Type B pancreatic cell (in vitro differentiated cells): ENCODE measurements at places on chromosomes 4 and X.

DNA sequence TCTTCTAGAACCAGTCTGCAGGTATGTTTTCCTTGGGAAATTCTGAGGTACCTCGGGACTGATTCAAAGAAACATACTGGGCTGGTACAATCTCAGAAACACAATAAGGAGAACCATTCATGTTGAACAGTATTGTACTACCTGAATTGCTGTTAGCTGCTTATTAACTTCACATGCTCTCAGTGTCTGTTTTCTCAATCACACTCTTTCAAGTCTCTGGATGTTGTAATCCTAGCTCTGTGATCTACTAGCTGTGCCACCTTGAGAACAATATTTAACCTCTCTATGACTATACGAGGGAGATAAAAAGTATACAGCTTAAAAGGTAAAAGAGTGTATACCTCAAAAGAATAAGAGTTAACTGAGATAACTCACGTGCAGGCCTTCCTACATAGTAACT lies 10.3 kb downstream of the CCDC158 start:
- DNase-seq = no peak

DNA sequence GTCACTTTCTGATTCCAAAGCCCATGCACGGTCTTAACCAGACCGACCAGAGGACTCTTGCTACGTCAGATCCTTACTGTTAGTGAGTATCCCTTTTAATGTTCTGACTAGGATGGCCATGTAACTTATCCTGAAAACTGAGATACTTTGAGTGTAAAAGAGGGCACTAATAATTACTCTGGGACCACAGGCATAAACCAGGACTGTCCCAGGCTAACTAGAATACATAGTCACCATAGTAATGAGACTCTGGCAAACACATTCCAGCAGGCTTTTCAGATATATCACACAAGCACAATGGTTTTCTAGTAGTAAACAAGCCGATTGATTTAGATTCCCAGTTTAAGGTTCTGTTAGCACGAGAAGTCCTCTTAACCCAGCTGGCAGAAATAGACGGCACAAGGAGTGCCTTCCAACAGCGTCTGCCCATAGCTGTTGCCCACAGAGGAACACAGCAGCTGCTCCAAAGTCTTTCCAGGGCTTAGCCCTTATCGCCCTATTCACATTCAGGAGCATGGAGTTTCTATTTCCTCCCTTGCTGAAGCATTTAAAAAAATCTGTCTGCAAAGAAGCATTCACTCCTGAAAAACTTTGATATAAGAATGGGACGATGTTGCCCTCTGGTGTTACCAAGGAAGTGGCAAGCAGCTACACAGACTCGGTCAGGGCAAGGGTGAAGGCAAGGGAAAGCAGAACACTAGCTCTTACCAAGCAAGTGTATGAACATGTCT lies 92.4 kb downstream of the CXCL13 start:
- no peak for DNase-seq

- DNase-seq = no peak
These were observed 37.9 kb upstream of the PGK1 start for GRCh38 chrX:78066110-78066509.

GRCh38 chr4:74098427-74098994 lies 484 bp downstream of the CXCL2 start:
- DNase-seq = no peak

DNA sequence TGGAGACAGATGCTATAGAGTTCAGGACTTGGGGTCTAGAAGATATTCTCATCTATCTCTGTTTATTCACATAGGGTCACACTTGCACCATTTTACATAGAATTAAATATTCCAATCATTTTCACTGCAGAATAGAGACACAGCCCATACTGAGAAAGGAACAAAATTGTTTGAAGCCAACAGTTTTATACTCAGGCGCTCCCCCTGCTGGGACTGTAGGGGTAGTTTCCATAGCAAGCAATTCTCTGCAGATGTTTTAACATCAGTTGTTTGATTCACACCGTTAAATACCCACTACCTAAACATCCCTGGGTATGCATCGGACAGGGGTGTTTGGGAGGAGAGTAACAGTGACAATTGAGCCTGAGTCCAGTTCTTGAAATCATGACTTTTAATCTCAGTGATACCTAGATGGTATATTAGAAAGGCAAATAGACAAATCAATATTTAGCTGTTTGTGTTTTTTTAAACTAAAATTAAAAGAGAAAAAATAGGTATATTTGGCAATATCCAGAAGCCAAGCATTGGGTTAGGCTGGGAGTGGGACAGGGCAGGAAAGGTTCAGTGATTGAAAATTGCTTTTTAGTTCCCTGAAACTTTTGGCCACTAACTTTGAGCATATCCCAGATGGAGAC lies 33.8 kb downstream of the LONRF3 start:
- DNase-seq = no peak

GRCh38 chrX:63506320-63506719 lies 155.2 kb upstream of the SPIN4 start:
- no peak for DNase-seq

DNA sequence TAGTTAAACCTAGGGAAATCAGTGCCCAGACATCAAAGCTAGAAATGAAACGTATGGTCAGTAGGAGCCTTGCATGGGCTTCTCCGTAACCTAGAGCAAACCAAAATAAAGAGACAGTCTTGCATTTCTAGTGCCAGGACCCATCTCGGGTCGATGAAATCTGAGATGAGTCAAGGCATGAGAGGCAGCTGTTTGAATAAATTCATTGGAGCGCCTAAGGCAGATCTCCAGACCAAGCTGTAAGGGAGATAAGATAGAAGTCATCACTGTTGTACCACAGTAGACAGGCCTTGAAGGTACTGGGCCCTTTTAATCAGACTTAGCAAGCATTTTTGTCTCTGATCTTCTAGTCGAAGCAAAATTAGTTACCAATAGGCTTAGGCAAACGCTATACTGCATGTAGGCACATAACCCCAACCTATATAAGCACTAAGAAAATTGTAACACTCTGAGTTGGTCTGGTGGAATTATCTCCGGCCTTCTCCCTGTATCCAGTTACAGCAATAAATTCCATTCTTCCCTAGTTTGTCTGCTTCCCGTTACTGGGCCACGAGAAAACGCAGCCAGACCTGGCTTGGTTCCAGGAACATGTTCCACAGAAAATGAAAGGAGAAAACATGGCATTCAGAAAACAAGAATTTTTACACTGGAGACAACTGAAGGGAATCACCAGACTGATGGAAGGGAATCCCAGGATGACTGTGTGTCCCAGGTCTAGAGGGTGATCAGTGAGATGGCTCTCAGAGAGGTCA lies 21.1 kb upstream of the PAPSS1 start:
- DNase-seq = no peak

DNA sequence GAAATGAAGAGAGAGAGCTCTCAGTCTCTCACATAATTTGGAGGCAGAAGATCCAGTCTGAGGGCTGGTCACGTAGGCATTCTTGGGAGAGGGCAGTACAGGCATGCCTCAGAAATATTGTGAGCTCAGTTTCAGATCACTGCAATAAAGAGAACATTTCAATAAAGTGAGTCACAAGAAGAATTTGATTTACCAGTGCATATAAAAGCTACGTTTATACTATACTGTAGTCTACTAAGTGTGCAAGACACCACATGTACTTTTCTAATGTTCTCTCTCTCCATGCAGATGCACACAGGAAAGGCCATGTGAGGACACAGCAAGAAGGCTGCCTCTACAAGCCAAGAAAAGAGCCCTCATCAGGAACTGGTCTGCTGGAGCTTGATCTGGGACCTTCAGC lies 583.5 kb upstream of the FAT1 start:
- DNase-seq = no peak

- DNase-seq = no peak
These were observed 702 bp downstream of the MMGT1 start for GRCh38 chrX:135973025-135973547.

DNA sequence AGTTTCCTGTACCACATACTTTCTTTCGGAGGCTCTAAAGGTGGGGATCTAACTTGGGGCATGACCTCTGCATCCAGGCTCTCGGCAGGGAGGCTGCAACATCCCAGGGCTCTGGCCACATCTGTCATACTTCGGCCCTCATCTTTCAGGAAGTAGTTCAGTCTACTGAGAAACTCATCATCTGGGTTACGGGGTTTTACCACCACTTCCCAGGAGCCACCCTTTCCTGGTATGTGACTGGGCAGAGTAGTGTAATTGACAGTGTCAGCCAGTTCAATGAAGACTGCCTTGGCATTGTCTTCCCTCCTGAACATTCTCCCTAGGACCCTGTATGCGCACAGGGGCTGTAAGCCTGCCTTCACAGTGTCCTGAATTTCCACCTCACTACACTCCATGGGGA lies 2.8 kb downstream of the PNMA5 start:
- no peak for DNase-seq

GRCh38 chr4:102531462-102531861 lies 30.3 kb downstream of the NFKB1 start:
- DNase-seq = no peak

GRCh38 chrX:149720021-149720689 lies 8.3 kb downstream of the MAGEA11 start:
- no peak for DNase-seq

GRCh38 chrX:9671998-9672397 lies 93.6 kb downstream of the GPR143 start:
- no peak for DNase-seq

DNA sequence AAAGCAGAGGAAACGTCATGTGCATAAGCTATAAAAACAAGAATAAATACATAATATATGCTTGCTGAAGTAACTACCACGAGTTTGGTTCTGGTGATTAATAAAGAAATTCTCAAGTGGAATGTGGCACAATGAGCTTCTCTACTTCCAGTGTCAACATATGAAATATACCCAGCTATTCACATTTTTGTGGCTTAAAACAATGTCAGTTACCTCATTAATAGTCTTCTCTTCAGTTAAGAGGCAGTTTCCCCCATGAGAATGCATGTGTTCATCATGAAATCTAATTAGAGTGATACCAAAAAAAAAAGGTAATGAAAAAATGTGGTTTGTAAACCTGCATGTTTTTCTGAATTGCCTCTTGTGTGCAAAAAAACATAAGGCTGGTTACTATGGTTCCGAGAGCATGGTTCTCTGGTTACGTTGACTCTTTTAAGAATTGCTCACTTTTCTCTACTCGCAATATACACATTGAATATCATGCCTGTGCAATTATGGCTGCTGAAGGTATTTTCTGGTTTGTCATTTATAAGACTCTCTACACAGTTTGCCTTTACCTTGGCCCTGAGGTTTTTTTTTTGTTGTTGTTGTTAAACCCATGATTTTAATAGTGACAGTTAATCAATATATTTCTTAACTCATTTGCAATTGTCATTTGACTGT lies 108.2 kb downstream of the PCDH7 start:
- DNase-seq = no peak

- no peak for DNase-seq
These were observed 71.0 kb downstream of the MGST2 start for GRCh38 chr4:139736661-139737060.

- DNase-seq = no peak
These were observed 168.5 kb upstream of the MAP3K15 start for GRCh38 chrX:19683817-19684216.

- DNase-seq = no peak
These were observed 89.2 kb downstream of the LNX1 start for GRCh38 chr4:53502094-53502493.

- no peak for DNase-seq
These were observed 27.4 kb downstream of the WDFY3 start for GRCh38 chr4:84939113-84939512.

DNA sequence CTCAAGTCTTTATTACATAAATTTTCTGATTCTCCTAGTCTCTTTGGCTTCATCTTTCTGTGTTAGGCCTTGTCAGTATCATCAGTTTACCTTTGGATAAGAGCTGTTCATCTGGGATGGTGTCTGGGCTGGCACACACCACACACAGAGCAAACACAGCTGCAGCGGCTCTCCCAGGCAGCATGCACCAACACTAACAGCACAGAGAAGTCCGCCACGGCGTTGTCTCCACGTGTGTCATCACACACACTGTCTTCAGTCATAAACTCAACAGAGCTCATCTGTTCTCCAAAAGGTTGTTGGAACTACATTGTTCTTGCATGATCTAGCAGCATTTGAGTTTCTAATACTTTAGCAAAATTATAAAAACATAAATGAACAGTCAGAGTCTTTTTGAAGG lies 851.9 kb upstream of the FRG1 start:
- DNase-seq = no peak

DNA sequence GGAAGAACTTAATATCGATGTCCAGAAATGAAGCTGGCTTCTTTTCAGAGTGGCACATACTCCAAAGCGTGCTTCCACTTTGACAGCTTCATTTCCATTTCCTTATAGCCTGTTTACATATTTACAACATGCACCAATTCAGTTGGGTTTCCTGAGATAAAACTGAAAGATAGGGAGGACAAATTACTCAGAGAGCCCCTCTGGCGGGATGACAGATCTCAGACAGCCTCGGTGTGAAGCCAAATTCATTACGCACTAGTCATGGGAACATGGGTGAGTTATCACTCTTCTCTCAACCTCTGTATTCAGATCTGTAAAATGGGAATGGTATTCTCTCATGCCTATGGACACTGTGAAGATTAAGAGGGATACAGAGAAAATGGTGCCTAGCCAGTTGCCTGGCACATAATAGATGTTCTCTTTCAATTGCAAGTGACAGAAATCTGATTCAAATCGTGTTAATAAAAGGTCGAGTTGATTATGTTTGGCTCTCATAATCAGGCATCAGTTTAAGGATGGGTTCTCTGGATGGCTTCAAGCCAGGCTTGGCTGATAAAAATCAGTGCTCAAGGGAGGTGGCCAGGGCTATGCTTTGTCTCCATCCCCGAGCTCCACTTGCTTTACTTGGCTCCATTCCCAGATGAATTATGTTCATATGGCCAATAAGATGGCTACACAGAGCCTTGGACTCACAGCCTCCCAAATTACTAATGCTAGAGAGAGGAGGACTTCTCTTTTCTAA lies 132.2 kb upstream of the C1QTNF7 start:
- DNase-seq = no peak
